ENCODE measurements at places on chromosomes 11 and 22. TPM values are rescaled to one million over a fixed set of nuclear protein-coding genes. Genes with fewer than 3 reads are reported as not detected.
A peak's percentile ranks its signal among the peaks of the same experiment; 100 is the strongest.

Gene MUC2
- 0.26 TPM for total RNA-seq

Gene GRK3
- under 0.01 TPM for total RNA-seq

Gene APOBEC3B
- total RNA-seq = 11.3 TPM

Gene ANKK1
- not detected for total RNA-seq

Gene WBP2NL
- not detected for total RNA-seq

- DNase-seq = no peak
Observed at GRCh38 chr11:120681434-120682331, 170.1 kb downstream of the GRIK4 start.

DNA sequence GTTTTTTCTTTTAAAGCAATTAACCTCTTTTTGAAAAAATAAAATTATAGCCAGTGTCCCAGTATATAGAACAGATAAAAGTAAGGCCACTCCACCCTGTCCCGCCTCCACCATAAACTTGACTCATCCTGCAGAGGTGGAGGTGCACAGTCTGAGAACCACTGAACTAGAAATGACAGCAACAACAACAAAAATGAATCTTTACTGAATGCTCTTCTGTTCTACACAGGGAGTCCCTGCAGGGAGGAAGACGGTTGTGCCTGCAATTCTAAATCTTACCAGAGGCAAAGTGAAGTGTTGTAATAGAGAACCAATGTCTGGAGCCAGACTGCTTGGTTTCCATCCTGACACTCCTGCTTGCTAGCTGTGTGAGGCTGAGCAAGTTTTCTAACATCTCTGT lies 162.3 kb downstream of the FBXO7 start:
- no peak for DNase-seq

DNA sequence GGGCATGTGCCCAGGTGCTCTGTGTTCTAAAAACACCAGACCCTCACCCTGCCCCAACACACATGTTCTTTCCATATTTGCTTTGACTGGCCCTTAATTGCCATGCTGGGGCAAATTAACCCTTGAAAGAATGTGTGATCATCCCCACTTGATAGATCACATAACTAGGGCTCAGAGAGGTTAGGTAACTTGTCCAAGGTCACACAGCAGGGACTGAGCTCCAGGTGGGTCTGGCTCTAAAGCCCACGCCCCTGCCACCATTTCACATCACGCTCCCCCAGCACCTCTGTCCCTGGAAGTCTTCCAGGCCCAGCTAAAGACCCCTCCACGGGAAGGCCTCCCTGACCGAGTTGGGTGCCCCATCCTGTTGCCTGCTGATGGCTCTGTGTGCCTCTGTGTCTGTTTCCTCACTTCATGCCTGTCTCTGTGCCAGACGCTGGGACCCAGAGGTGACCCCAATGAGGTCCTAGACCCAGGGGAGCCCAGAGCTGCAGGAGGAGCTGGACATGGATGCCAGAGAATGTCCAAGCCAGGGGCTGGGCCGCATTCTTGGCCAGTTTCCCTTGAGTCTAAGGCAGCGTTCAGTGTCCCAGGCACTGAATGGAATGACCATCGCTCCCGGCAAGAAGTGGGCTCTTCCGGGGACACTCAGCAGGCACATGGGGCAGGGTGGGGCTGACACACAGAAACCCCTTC lies 79.7 kb downstream of the MYO7A start:
- DNase-seq = no peak

DNA sequence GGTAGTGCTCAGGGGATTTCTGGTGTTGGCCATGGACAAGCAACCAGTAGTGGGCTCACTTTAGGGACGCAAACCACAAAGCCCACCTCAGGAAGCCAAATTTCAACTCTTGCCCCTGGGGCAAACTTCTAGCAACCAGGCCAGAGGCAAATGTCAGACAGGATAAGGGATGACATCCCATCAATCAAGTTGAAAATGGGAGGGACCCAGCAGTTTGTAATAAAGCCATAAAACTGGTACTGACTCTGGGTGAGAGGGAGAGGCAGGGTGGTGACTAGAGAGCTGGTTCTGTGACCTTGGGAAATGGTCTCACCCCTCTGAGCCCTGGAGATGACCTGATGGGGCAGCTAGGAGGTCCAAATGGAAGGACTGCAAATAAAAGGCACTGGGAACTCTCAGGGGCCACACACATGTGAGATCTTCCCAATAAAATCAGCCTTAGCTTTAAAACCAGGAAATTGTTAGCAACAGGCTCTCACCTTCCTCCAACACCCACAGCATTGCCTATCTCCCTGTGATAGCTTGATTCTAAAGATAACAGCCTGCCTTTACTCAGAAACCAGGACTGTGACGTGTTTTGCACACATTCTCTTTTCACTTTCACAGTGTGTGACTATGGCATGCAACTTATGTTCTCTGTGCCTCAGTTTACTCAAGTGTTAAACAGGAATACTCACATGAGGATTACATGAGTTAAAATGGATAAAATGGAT lies 6.4 kb upstream of the TBC1D10A start:
- no peak for DNase-seq

DNA sequence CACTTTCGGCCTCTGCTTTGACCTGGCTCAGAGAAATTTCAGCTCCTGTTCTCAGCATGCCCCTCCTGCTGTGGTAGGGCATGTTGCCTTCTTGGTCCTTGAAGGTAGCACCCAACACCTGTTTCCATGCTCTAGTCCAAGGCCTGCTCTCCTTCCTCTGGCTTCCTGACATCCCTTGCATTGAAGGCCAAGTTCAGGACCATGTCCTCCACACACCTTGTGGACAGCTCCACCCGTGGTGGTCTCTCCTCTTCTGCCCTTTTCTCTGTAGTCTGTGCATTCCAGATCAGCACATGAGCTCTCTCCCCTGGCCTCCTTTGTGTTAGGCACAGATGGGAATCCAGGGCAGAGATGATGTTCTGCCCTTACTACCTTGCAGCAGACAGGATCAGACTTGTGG lies 225.3 kb downstream of the ADAMTS15 start:
- DNase-seq = no peak

DNA sequence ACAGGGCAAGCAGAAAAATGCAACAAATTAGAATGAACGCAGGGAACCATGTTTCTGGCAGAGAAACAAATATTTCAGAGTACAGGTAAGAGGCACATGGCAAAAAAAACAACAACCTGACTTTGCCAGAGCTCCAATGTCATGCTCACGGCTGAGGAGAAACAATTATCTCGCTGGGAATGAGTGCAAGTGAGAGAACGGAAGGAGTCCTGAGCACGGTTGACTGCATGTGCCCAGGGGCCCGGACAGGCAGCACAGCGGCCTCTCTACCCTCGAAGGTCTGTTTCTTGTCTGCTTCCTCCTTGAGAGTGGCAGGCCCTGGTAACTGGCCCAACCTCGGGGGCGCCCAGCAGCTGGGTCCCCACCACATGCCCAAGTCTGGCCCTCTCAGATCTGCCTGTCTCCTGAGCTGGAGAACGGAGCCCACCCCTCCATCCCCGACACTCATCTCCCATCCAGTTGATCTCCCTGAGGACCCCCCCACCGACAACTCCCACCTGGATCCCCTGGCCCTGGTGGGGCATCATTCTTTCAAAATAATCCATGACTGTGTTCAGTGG lies 24.6 kb upstream of the RTN4R start:
- DNase-seq = no peak

DNA sequence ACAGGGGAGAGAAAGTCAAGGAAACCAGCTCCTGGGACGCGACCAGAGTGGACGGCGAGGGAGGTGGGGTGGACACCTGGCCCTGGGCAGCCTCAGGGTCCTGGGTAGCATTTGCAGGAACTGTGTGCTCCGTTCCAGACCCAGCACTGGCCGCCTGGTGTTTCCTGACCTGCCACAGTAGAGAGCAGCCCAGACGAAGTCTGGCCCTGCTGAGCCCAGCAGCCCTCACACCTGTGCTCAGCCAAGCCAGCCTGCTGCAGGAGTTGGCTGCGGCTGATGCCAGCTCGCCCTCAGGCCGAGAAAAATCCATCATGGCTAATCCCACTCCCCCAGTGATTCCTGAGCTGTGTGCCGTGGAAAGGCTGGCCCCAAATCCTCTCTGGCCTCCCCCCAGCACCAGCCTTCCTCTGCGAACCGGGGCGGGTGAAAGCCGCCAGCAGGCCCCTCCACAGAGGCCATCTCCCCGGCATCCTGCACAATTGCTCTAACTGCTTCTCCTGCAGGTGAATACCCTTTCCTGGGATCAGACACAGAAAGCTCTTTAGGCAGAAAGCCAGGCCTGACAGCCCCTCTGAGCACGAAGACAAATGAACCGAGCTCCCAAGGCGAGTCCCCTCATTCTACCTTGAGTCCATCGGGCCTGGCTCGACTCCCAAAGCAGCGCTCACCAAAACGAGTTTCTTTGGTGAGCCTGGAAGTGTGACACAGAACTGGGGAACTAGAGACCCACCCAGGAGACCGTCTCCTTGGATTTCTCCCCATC lies 88.6 kb downstream of the RTL6 start:
- no peak for DNase-seq

DNA sequence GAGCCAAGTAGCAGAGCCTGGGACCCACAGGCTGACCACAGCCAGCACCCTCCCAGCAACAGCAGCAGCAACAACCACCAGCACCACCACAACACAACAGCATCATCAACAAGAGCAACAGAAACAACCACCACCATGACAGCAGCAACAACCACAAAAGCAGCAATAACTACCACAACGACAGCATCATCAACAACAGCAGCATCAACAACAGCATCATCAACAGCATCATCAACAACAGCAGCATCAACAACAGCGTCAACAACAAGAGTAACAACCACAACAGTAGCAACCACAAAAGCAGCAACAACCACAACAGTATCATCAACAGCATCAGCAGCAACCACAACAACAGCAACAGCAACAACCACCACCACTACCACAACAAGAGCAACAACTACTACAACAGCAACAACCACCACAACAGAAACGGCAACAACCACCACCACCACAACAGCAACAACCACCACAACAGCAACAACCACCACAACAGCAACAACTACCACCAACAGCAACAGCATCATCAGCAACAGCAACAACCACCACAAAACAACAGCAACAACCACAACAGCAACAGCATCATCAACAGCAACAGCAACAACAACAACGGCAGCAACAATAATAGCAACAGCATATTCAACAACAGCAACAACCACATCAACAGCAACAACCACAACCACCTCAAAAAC lies 22.1 kb upstream of the FGF3 start:
- no peak for DNase-seq

GRCh38 chr22:27466778-27467438 lies 334.6 kb downstream of the MN1 start:
- DNase-seq = no peak

DNA sequence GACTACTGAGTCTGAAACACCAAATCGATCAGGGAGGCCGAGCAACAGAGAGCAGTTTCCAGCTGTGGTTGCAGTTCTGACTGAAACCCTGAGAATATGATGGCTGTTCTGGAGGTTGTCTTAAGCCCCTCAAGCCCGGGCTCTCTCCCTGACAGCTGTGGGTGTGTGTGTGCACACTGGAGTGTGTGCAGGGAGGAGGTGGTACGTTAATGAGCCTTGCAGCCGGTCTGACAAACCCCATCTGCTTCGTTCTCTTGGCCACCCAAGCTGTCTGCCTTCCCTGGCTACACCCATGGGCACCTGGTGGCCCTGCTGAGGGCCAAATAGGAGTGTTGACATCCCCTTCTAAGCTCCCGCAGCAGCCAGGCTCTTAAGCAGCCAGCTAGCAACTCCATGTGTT lies 189.8 kb downstream of the KIRREL3 start:
- no peak for DNase-seq

DNA sequence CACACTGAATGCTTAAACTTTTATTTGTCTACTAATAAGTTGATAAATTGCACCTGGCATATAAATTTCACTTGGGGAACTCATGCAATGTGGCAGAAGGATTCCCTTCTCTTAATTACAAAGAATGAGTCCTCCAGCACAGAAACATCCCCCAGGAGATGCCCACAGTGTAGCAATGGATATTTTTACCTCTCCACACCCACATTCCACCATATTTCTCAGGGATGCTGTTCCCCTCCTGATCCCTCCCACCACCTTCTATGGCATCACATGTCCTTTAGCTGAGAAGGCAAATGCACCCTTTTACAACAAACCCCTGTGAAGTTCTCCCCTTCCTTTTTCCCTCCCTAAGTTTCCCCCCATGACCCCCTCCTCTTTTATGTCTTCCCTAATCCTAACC lies 56.1 kb upstream of the UBASH3B start:
- no peak for DNase-seq

- DNase-seq = no peak
Observed at GRCh38 chr11:3042496-3043314, 14.5 kb downstream of the CARS1 start.

GRCh38 chr11:7490054-7490453 lies 4.7 kb downstream of the OLFML1 start:
- peak; percentile 60 for DNase-seq

All from PC-3 (cell line).